ENCODE measurements at places on chromosomes 3 and 15.

GRCh38 chr15:28112962-28113361, 13.8 kb upstream of the OCA2 start:
- DNase-seq, result no peak

DNA sequence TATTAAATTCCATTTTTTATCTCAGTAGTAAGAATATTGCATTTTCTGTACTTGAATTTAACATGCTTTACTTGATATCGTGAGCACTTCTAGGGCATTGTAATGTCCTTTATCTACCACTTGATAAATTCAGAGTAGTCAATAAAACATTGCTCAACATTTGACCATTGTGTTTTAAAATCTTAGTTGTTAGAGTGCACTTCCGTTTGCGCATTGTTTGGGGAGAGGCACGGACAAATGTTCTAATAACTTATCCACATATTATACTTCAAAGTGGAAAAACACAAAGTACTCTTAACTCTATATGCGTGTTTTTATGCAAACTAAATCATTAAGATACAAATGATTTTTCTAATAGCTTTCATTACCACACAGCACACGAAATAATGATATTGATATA, 419 bp downstream of the FAM227B start:
- DNase-seq, result no peak

GRCh38 chr3:171854649-171855305, 11.6 kb downstream of the TMEM212 start:
- DNase-seq, result no peak

DNA sequence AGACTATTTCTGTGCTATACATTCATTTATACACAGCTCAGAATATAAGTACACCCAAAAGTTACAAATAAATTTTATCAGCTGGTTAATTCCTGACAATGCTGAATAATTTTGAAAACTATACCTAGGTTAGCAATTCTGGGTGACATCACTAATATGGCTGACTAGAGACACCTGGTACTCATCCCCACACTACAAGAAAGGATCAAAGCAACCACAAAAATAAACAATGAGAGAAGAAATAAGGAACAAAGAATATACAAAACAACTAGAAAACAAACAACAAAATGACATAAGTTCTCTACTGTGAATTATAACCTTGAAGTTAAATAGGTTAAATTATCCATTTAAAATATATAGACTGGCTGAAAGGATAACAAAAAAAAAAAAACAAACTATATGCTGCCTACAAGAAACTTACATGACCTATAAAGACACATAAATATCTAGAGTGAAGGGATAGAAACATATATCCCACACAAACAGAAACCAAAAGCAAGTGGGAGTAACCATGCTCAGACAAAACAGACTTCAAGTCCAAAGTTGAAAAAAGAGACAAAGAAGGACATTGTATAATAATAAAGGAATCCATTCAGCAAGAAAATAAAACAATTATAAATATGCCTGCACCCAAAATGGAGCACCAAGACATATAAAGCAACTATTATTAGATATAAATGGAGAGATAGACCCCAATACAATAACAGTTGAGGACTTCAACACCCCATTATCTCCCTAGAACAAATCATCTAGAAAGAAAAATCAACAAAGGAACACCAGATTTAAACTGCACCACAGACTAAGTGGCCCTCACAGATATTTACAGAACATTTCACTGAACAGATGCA, 57.8 kb downstream of the IMPG2 start:
- no peak for DNase-seq

DNA sequence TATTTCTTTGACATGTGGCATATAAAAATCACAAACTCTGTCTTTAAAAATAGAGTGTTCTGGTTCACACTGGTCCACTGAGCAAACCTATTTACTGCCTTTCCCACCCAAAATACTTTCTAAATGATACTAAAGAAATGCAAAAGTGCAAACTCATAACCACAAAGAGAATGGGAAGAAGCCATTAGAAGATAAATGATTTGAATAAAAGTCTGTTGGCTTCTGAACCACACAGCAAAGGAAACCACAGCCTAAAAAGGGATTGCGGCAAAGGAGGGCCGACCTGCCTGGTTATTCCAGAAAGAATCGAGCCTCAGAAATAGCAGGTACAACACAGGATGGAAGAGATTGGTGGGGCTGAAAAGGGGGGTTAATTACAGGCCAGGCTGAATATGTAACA, 599.5 kb downstream of the FHIT start:
- DNase-seq, result no peak

DNA sequence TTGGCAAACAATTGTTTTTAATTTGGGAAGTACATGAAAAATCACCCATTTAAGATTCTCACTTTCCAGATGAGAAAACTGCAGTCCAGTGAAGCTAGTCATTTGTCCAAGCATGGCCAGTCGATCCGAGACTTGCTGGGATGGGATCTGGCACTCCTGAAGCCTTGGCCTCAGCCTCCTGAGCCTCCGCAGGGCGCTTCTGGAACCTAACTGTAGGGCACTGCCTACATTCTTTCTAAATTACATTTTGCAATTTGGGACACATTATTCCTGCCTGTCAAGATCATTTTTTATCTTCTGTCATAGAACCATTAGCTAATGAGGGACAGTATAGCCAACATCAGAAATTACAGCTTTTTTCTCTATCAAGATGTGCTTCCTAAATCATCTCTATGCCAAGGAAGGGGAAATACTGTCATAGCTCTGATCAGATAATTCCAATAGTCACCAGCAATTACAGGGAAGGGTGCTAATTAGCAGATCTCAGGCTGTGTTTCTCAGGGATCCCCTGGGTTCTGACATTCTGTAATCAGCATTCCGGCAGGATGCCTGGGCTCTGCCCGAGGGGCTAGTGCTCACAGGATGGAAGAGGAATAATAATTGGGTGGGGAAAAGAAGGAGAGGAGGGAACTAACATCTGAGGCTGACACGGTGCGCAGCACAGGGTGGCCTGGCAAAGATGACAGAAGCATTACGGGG, 28.3 kb downstream of the ANAPC13 start:
- no peak for DNase-seq

DNA sequence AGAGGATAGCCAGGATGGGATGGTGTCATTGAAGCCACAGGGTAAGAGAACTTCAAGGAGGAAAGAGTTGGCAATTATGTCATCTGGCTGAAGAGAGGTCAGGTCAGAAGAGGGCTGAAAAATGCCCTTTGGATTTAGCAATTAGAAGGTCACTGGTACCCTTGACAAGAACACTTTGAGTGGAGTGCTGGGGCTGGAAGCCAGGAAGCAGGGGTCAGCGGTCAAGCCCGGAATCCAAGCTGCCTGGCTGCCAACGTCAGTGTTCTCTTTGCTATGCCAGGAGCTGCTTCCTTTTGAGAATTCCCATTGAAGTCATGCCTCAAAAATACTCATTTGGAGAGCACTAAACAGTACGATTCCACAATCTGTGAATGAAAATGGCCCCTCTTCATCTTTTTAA, 386.5 kb downstream of the SHQ1 start:
- DNase-seq, result no peak

- no peak for DNase-seq
Observed at GRCh38 chr3:196620161-196620604, 19.3 kb upstream of the NRROS start.

DNA sequence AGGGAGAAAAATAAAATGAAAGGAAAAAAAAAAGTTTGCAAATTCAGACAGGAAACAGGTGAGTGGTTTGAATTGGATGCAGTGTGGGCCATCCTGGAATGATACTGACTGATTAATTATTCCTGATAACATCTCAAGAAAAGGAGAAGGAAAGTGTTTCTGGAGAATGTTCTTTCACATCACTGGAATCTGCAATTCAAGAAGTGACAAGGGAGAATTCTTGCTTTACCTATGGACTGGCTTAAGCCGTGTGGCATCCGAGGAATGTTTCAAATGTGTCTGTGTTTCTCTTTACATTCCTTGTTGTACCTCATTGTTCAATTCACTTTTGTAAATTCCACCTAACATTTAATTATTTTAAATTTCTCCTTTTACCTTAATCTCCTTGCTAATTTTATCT, 465.0 kb downstream of the EPHB1 start:
- DNase-seq, result no peak

GRCh38 chr15:99712415-99712814, 20.8 kb downstream of the LYSMD4 start:
- no peak for DNase-seq

GRCh38 chr3:153634683-153635082, 472.7 kb downstream of the RAP2B start:
- no peak for DNase-seq

- no peak for DNase-seq
Observed at GRCh38 chr15:71336671-71337070, 221.4 kb downstream of the THSD4 start.

DNA sequence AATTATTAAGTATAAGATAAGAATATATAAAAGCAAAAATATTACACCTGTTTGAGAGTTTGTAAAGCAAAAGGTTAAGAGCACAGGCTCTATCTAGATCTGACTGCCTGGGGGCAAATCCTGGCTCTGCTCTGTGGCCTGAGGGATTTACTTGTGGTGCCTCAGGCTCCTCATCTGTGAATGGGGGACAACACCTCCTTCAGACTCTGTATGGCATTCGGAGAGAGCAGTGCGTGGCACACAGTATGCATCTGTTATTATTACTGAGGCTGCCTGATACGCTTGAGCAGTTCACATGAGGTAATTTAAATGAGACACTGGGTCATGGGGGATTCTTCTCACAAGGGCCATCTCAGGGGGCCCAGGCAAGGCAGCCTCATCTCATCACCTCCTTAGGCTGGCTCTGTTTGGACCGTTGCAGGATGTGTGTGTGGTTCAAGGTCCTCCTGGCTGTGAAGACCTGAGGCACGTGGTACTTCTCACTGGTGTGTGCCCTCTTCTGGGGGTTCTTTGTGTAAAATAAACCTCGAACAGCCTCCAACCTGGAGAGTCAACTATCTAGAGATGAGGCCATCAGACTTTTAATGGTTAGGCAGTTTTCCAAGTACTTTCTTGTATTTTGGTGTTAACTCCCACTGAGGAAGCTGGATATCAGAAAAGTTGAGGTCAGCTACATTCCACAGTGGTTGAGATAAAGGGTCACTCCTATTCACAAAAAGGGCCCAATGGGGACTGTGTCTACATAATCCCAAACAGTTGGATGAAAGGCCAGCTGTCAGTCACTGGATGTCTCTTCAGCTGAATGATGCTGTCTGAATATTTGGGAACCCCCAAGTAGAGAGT, 9.0 kb downstream of the GNB5 start:
- no peak for DNase-seq

- DNase-seq, result no peak
Observed at GRCh38 chr3:127680146-127680661, 7.5 kb downstream of the ABTB1 start.

- DNase-seq, result no peak
Observed at GRCh38 chr3:27423463-27423862, 54.3 kb upstream of the NEK10 start.

GRCh38 chr3:30948426-30948825, 54.0 kb upstream of the GADL1 start:
- no peak for DNase-seq

- no peak for DNase-seq
Observed at GRCh38 chr3:172519740-172520139, 3.5 kb downstream of the TNFSF10 start.

- DNase-seq, result no peak
Observed at GRCh38 chr15:64806509-64806908, 18.9 kb downstream of the PIF1 start.

GRCh38 chr15:81038975-81039607, 38.4 kb downstream of the TLNRD1 start:
- no peak for DNase-seq

GRCh38 chr15:85625166-85625830, 169.4 kb downstream of the KLHL25 start:
- no peak for DNase-seq

- DNase-seq, result no peak
Observed at GRCh38 chr3:118936811-118937210, 97.8 kb downstream of the IGSF11 start.

GRCh38 chr3:156491192-156491591, 63.7 kb downstream of the SSR3 start:
- no peak for DNase-seq

GRCh38 chr3:19945969-19946831, 697 bp upstream of the RAB5A start:
- DNase-seq, result no peak

DNA sequence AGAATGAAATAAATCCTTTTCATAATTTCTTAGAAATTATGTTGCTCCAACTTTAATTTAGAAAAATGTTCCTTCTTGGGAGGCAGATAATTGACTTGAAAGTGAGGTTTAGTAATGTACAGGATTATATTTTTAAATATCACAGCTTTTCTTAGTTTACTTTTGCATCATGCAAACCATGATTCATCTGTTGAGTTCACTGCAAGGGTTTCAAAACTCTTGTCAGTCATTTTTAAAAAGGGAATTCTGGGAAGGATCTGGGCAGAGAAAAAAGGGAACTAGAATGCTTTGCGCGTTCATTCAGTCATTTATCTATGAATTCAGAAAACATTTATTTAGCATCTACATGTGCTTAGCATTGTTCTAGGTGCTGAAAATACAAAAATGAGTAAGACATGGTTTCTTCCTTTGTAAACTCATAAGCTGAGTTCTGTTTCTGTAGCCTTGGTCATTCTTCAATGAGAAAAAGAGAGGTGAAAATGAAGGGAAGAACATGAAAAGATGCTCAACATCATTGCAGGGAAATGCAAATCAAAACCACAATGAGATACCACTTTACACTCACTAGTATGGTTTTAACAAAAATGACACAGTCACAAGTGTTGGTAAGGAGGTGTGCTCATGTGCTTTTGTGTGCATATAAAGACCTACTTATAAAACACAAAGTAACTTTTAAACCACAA, 209.1 kb downstream of the NR1D2 start:
- no peak for DNase-seq

DNA sequence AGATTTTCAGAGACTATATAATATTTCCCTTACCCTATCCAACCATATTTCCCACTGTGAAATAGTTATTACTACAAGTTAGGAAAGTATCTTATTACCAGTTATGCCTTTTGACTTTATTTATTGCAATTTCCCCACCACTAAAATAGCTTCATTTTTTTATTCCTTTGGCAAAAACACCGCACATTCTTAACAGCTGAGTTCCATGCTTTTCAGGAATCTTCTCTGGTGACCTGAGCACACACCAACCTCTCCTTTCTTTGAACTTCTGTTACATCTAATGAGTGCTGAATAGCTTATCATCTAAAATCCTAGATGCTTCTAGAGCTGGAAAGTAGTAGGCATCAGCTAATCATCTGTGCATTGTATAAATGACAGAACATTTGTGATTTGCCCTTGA, 99.1 kb downstream of the UBE2E2 start:
- DNase-seq, result no peak

DNA sequence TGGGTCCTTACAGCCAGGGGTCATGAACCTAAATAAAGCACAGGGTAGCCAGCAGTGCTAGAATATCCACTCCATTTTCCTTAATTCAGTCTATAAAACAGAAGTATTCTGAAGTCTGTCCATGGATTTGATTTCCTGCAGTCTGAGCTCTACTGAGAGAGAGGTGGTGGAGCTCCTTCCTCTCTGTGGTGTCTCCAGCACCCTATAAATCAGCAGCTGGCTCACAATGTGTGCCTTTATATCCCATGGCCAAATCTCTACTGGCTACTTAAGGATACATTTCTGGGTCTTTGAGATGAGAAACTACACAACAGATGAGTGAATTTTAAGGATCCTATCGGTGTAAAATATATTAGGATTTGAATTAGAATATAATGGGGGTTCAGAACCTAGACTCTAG, 339.9 kb upstream of the RBMS3 start:
- DNase-seq, result no peak

GRCh38 chr15:59298225-59298853, 74.3 kb downstream of the MYO1E start:
- no peak for DNase-seq

GRCh38 chr3:158739078-158739477, 6.8 kb upstream of the RARRES1 start:
- DNase-seq, result no peak

- DNase-seq, result no peak
Observed at GRCh38 chr3:30282154-30282696, 324.2 kb upstream of the TGFBR2 start.
